ENCODE measurements at places on chromosomes 2 and 18. TPM values are rescaled to one million over a fixed set of nuclear protein-coding genes. Genes with fewer than 3 reads are reported as not detected.

GRCh38 chr2:132929786-132930185, 259.8 kb upstream of the LYPD1 start:
- no peaks in the 10 kb centered on the region for H3K27me3 ChIP-seq
- DNase-seq, result no peak
- no peaks in the 10 kb centered on the region for H3K4me1 ChIP-seq
- no peak overlapping the region for H3K4me3 ChIP-seq
- H3K36me3 ChIP-seq, result no peaks in the 10 kb centered on the region

Gene PJVK
- 6.3 TPM for total RNA-seq

GRCh38 chr2:1718339-1719220, 25.7 kb downstream of the PXDN start:
- H3K4me1 ChIP-seq, result no peaks in the 10 kb centered on the region
- peaks cover 6% of the 10 kb centered on the region for H3K36me3 ChIP-seq
- DNase-seq, result peak; percentile 44

Gene CHRNG
- not detected for total RNA-seq

GRCh38 chr2:137659616-137660015, 304.7 kb upstream of the HNMT start:
- H3K27me3 ChIP-seq, result no peaks in the 10 kb centered on the region
- H3K4me1 ChIP-seq, result no peaks in the 10 kb centered on the region
- H3K36me3 ChIP-seq, result no peaks in the 10 kb centered on the region
- no peak overlapping the region for H3K27ac ChIP-seq
- no peak for DNase-seq
- H3K4me3 ChIP-seq, result no peak overlapping the region

- no peak overlapping the region for H3K27ac ChIP-seq
- no peak for DNase-seq
- no peaks in the 10 kb centered on the region for H3K4me1 ChIP-seq
- H3K36me3 ChIP-seq, result no peaks in the 10 kb centered on the region
- no peak overlapping the region for H3K4me3 ChIP-seq
These were observed 41.3 kb downstream of the RRM2 start for GRCh38 chr2:10163498-10164486.

DNA sequence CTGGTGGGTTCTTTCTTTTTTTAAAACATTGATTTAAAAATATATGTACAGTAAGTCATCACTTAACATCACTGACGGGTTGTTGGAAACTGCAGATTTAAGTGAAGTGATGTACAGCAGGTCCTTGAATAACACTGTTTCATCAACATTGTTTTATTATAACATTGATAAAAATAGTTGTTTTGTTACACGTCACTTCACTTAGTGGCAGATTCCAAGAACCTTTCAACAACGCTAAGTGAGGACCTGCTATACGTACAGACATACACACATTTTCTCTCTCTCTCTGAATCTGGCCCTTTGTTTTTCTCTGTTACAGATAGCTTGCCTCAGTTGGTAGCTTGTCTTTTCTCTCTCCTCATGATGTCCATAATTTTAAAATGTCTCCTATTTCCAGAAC, 9.5 kb downstream of the CNOT11 start:
- H3K27ac ChIP-seq, result no peak overlapping the region
- DNase-seq, result no peak
- H3K27me3 ChIP-seq, result no peaks in the 10 kb centered on the region
- no peak overlapping the region for H3K4me3 ChIP-seq

- H3K4me3 ChIP-seq, result no peak overlapping the region
- no peak overlapping the region for H3K27ac ChIP-seq
- H3K36me3 ChIP-seq, result no peaks in the 10 kb centered on the region
These were observed 644 bp downstream of the ABCG5 start for GRCh38 chr2:43837831-43838559.

Gene IMPACT
- 40.6 TPM for total RNA-seq

Gene REG1B
- not detected for total RNA-seq

GRCh38 chr2:38263293-38263692, 113.8 kb downstream of the ATL2 start:
- H3K4me1 ChIP-seq, result no peaks in the 10 kb centered on the region
- H3K27me3 ChIP-seq, result no peaks in the 10 kb centered on the region
- H3K36me3 ChIP-seq, result no peaks in the 10 kb centered on the region
- no peak for DNase-seq
- H3K4me3 ChIP-seq, result no peak overlapping the region
- H3K27ac ChIP-seq, result no peak overlapping the region

DNA sequence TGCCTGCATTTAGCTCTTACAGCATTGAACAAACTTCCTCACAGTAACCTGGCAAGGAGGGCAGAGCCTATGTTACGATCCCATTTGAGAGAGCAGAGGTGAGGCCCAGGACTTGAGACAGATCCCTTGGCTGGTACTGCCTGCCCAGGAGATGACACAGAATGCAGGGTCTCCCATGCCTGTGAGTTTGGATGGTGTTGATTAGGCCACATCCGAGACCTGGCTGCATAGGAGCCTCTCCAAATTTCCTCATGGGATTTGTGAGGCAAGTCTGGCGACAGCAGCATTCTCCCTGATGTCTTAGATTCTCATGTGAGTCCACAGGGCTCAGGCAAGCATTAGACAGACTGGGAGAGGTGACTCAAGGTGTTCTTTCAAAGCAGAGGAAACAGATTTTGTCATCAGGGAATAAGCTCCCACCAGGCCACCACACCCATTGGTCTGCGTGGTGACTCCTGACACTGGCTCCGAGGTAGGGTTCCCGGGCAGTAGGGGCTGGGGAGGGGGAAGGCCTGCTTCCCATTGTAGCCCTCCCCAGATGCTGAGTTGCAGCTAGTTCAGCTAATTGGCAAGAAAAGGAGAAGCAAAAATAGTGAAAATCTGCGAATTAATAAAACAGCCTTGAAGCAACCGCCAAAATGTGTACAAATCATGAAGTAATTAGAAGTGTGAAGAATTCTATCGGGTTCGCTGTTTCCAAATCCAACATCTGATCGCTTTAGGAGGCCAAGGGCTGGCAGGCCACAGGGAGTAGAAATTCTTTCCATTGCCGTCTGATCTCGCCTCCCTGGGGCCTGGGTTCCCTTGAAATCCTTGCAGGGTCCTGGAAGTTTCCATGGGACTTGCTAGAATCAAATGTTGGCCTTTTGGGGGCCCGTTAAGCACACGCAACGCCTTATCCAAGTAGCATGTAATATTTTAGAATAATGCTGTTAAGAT, 68.0 kb downstream of the MAPK4 start:
- H3K27ac ChIP-seq, result no peak overlapping the region
- H3K4me3 ChIP-seq, result no peak overlapping the region
- H3K4me1 ChIP-seq, result no peaks in the 10 kb centered on the region
- H3K27me3 ChIP-seq, result peaks cover 2% of the 10 kb centered on the region

Gene DLX2
- not detected for total RNA-seq

DNA sequence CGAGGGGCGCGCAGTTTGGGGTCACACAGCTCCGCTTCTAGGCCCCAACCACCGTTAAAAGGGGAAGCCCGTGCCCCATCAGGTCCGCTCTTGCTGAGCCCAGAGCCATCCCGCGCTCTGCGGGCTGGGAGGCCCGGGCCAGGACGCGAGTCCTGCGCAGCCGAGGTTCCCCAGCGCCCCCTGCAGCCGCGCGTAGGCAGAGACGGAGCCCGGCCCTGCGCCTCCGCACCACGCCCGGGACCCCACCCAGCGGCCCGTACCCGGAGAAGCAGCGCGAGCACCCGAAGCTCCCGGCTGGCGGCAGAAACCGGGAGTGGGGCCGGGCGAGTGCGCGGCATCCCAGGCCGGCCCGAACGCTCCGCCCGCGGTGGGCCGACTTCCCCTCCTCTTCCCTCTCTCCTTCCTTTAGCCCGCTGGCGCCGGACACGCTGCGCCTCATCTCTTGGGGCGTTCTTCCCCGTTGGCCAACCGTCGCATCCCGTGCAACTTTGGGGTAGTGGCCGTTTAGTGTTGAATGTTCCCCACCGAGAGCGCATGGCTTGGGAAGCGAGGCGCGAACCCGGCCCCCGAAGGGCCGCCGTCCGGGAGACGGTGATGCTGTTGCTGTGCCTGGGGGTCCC, at the start of gene ITGA4:
Gene ITGA4 (plus strand): TSS at position 266 of the 620 bp plus-strand sequence. CDS start 269 bp downstream, at position 535.
- no peaks in the 10 kb centered on the region for H3K4me1 ChIP-seq
- H3K4me3 ChIP-seq, result peak within 1 kb of the TSS; percentile 80
- H3K27me3 ChIP-seq, result peaks cover 67% of the 10 kb centered on the region
- no peak within 1 kb of the TSS for H3K27ac ChIP-seq
- H3K36me3 ChIP-seq, result no peaks in the 10 kb centered on the region
- peak; percentile 93 for DNase-seq

DNA sequence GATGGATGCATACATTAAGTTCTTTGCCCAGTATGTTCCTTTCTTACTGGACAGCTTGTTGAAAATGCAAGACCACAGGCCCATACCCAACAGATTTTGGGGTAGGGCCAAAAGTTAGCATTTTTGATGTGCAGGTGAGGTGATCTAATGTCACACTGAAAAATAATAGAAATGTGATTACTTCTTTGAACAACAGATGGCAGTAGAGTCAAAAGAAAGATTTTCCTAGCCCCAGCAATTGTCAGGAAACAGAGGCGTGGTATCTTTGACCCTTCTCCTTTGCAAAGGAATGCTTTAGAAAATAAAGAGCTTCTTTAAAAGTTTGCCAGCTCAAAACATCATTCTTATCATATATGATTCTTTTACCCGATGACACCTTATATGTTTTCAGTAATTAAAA, 343.6 kb upstream of the SYT4 start:
- H3K4me1 ChIP-seq, result no peaks in the 10 kb centered on the region
- DNase-seq, result peak; percentile 39
- no peak overlapping the region for H3K4me3 ChIP-seq
- no peak overlapping the region for H3K27ac ChIP-seq
- H3K27me3 ChIP-seq, result no peaks in the 10 kb centered on the region

Gene KCNJ3
- 7.7 TPM for total RNA-seq

GRCh38 chr2:5035057-5035488, 657.1 kb upstream of the SOX11 start:
- H3K4me1 ChIP-seq, result no peaks in the 10 kb centered on the region
- H3K36me3 ChIP-seq, result no peaks in the 10 kb centered on the region
- DNase-seq, result no peak
- no peak overlapping the region for H3K27ac ChIP-seq
- H3K4me3 ChIP-seq, result no peak overlapping the region

- H3K27me3 ChIP-seq, result no peaks in the 10 kb centered on the region
- DNase-seq, result peak; percentile 31
- H3K36me3 ChIP-seq, result no peaks in the 10 kb centered on the region
These were observed 47.5 kb downstream of the RAB31 start for GRCh38 chr18:9755615-9756014.

DNA sequence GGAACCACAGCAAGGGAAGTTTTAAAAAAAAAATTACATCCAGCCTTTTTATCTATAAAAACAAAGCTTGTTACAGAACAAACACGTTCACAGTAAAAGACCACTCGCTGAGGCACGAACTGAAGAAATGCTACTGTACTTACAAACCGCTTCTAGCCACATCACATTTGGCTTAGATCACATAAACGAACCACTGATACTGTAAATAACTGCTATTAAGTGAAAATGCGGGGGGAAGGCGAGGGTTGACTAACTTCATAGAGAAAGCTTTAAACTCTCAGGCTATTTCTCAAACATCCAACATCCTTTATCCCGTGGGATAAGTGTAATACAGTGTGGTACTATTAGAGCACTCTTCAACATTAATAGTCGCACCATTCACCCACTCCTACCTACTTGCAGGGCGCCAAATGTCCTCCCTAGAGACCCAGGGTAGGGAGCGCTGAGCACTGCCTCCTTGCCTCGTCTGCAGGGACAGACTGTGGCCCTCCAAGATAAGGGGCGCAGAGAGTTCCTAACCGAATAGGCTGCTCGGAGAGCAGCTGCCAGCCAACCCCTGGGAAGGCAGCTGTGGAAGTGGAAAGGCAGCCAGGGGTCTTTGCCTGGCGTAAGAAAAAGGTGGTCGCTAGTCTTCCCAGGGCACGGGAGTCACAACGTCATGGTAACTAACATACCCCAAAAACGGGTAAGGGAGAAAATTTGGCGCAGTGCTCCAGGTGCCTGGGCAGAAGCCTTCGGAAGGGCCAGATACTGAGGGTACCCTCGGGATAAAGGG, 854 bp downstream of the GPR155 start:
- DNase-seq, result peak; percentile 74
- H3K27ac ChIP-seq, result no peak overlapping the region

Gene SPP2
- total RNA-seq, result not detected

DNA sequence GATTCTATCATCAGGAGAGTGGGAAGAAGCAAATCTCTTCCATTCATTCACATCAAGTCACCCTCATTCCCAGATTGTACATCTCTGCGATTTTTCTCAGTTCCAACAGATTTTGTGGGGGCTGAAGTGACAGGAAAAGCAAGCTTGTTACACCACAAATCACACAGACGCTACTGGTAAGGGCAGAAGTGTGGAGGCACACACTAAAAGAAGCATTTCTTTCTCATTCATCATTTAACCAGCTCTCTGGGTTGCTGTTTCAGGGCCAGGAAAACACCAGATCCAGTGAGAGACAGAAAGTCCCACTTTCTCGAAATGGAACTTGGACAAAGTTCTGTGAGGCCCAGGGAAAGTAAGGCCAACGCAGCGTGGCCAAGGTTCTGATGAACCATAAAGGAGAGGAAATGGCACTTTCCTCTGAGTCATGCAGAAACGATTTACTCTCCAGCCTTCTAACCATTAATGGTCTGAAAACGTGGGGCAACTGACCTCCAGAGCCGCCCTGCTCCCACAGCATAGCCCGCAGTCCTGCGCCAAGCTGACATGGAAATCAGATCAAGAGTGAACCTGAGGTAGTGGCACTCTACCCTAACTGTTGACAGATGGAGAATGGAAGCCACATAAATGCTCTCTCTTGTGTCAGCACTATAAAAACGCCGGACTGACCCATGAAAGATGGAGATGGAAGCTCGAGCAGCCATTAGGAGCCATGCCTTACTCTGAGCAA, 191.0 kb downstream of the C1D start:
- H3K36me3 ChIP-seq, result no peaks in the 10 kb centered on the region
- DNase-seq, result no peak
- no peaks in the 10 kb centered on the region for H3K27me3 ChIP-seq
- no peaks in the 10 kb centered on the region for H3K4me1 ChIP-seq
- H3K4me3 ChIP-seq, result no peak overlapping the region

DNA sequence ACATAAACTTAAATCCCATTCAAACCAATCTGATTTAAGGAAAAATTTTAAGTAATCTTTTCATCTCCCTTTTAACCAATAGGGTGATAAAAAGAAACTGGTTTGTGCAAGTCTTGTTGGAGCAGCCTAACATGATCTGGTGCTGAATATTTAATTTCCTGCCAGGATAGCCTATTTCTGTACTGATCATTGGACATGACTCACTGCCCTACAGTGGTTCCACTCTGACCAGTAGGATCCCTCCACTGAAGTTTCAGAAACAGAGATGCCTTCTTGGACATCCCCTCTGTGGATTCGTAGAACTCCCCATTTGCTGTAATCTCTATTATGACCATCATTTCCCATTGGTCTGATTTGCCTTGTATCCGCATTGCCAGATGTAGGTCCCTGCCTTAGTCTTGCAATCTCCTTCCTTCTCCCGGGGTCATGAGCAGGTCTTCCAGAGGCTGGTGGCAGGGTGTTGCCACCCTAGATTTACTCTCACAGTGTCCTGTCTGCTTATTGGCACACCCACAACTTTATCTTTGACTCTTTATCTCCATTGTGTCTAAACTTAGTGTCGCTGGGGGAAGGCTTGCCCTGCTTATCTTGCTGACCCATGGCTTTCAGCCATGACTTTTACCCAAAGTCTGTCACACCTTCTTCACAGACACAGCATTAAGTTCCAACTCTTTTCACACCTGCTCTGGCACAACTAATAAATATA, 12.3 kb upstream of the SETBP1 start:
- peaks cover 11% of the 10 kb centered on the region for H3K4me1 ChIP-seq
- H3K27me3 ChIP-seq, result no peaks in the 10 kb centered on the region
- DNase-seq, result no peak
- H3K36me3 ChIP-seq, result no peaks in the 10 kb centered on the region
- H3K27ac ChIP-seq, result no peak overlapping the region
